Adrenal gland (tissue), 19 donors: ENCODE measurements at places on chromosomes 1 and 21. TPM values are rescaled to one million over a fixed set of nuclear protein-coding genes. Genes with fewer than 3 reads are reported as not detected.

DNA sequence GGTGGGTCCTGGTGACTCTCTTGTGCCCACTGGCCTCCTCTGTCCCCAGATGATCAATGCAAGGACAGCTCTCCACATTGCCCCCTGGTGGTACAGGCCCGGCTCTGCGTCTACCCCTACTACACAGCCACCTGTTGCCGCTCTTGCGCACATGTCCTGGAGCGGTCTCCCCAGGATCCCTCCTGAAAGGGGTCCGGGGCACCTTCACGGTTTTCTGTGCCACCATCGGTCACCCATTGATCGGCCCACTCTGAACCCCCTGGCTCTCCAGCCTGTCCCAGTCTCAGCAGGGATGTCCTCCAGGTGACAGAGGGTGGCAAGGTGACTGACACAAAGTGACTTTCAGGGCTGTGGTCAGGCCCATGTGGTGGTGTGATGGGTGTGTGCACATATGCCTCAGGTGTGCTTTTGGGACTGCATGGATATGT, 10.8 kb downstream of the ADAMTSL4 start:
- peak; percentile 85 for DNase-seq

DNA sequence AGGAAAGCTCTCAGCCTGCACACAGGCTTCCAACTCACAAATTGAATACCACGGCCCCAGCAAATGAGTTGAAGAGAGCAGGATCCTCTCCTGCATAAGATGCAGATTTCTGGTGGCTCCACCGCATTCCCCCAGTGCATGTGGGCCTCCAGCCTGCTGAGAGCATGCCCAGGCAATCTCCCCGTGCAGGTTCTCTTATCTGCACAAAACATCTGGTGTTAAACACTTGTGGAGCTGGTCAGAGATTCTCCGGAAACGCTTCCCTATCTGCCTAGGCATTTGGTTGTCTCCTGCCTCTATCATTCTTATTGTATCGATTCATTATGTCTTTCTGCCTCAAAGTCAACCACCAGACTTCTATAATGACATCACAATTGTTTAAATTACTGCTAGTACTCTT, 1349.0 kb upstream of the B3GALT2 start:
- DNase-seq = no peak

SPAG17 gene
- 1.8 TPM for polyA plus RNA-seq

- no peak for DNase-seq
Observed at GRCh38 chr1:208222376-208223126, 21.6 kb downstream of the PLXNA2 start.

GRCh38 chr21:42039911-42040351, 29.8 kb upstream of the ZBTB21 start:
- peak; percentile 61 for DNase-seq

- DNase-seq = no peak
Observed at GRCh38 chr1:173445164-173445563, 32.0 kb upstream of the PRDX6 start.

OR2L3 gene
- not detected for polyA plus RNA-seq

DNA sequence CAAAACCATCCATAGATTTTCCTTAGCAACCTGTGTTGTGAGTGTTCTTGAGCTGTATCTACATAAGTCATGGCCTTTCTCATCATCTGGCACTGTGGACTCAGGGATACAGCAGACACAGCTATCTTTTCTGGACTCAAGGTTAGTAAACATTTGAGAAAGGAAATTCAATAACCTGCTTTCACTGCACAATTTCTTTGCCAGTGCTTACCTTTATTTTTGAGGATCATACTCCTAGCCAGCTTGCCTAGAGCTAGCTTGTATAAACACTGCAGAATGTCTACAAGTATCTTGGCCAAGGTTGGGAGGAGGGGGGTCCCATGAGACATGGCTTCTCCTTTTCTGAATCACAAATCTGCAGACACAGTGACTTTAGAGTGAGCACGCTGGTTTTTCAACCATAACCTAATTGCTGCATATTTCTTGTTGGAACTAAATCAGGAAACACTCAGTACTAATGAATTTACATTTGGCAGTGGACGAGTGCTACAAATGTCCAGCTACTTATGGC, 27.2 kb downstream of the ADAMTS5 start:
- DNase-seq = no peak

DNA sequence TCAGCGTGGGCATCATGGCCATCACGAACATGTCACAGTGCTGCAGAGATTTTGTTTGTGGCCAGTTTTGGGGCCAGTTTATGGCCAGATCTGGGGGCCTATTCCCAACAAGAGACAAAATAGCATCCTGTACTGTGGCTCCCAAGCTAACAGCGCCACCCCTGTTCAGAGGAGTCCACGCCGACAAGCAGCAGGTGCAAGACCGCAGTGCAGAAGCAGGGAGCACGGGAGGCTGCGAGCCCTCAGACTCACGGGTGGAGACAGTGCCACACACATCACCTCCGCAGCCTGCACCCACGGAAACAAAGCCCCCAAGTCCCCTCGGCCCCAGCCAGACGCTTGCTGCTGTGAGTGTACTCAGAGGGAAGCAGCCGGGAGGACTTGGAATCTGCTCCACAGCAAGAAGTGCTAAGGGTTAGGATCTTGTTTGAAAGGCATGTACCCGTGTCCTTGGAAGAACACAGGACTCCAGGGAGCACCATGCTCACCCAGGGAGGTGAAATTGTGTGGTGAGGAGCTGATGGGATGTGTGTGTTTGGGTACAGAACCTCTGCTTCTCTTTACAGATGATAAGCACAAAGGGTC, 7.1 kb downstream of the TCP10L start:
- DNase-seq = no peak

IQCC gene
- polyA plus RNA-seq = 3.6 TPM

YIPF1 gene
- 55.2 TPM for polyA plus RNA-seq

MYBPH gene
- not detected for polyA plus RNA-seq

GRCh38 chr1:10340930-10341590, 57.8 kb upstream of the PGD start:
- DNase-seq = no peak

SYNJ1 gene
- 9.7 TPM for polyA plus RNA-seq

DNA sequence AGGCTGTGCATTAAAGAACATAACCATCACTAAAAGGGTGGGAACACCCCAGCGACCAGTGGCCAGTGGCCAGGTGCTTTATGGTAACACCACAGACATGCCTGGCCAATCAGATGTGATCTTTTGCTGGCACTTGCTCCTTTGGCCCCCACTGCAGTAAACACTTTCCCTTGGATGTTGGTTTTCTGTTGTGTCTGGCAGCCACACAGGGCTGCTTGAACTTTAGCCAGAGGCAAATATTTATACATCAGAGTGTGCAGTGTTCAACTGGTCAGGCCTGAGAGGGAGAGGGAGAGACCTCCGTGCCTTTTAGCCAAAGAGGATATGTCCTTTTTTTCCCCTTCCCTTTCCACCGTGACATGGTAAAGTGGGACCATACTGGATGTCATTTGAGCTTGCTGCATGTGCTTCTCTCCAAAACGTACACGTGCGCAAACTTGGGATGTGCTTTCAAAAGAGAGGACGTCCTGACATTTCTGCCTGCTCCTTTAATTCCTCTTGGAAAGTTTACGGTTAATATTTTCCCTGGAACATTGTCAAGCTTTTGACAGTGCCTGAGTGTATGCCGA, 101.2 kb downstream of the NFIA start:
- no peak for DNase-seq

LRRC3 gene
- 1.9 TPM for polyA plus RNA-seq

GRCh38 chr1:59266180-59266926, 30.5 kb upstream of the FGGY start:
- no peak for DNase-seq

DNA sequence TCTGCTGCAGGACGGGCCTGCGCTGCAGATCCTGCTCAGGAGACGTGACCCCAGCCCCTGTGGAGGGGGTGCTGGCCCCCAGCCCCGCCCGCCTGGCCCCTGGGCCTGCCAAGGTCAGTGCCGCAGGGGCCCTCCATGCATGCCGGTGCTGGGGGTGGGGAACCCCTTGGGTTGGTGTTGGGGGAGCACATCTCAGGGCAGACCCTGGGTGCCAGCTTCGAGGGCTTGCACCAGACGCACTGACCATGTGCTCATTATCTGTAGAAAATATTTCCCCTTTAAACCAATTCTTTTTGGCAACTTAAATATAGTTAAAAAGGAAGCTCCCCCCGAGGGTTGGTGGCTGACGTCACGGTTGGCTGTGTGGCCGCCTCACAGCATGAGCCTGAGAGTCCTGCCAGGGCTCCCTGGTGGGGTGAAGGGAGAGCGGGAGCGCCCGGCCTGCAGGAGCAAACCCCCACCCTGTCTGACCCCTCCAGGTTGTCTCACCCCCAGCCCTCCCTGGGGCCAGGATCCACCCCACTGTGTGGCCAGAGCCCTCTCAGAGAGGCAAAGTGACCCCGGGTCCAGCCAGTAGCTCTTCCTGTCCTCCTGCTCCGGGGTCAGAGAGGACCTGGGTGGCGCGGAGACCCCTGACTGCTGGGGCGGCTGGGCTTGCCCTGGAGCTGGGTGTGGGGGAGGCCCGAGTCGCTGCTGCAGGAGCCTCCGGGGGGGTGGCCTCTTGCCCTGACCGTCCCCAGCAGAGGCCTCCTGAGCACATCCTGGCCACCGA, 5.3 kb upstream of the PFKL start:
- DNase-seq = no peak

PTGS2 gene
- 13.6 TPM for polyA plus RNA-seq

- DNase-seq = no peak
Observed at GRCh38 chr1:10209590-10209904, 823 bp upstream of the KIF1B start.

GRCh38 chr1:238955934-238956333, 430.4 kb upstream of the CHRM3 start:
- DNase-seq = no peak

DNA sequence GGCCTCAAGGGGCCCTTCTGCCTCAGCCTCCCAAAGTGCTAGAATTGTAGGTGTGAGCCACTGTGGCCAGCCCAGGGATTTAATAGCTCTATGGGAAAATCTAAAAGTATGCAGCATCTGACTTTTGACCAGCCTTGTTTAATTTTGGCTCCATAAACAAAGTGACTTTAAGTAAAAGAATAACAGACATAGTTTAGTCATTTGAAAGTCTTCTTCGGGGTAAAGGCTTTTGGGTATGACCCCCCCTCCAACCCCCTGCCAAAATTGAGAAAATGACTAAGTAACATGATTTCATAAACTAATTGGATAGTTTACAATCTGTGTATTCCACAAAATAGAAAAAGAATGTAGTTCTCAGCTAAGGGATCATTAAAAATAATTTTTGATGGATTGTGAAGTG, 17.0 kb downstream of the GPBP1L1 start:
- DNase-seq = no peak

DNA sequence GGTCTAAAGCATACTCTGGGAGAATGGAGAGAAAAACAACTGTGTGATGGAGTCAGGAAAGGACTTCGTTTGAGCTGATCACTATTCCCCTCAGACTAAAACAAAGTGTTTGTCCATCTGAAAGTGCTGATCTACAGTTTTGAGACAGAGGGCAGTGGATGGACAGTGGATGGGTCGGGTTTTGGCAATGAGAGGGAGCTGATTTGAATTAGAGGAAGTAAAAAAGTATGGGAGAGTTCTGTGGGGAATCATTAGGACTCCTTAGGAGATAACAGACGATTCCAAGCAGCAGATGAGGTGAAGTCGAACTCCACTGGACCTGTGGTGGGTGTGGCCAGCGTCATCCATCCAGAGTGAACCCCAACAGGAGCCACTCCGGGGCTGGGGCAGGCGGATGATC, 62.3 kb downstream of the PTGS2 start:
- DNase-seq = peak; percentile 27

- DNase-seq = no peak
Observed at GRCh38 chr1:166140251-166140650, 26.6 kb downstream of the FAM78B start.

GRCh38 chr1:6646499-6647148, 22.0 kb downstream of the THAP3 start:
- no peak for DNase-seq

AMY1C gene
- polyA plus RNA-seq = not detected

DNA sequence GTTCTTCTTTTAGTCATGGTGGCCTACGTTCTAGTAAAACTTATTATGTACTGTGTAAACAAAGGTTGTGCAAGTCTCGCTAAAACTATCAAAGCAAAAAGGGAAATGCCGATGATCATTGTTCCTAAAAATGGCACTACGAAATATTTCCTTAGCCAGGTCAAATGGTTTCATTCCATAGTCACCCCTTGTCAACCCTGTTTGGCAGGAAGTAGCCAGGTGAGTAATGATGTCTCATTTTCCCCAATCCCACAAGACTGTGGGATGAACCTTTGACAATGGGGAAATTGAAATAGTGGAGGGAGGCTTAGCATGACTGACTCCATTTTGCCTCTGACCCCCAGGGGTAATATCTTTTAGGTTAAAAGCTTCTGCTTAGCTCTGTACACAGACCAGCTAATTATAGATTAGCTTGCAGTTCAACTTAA, 5.6 kb upstream of the REN start:
- DNase-seq = no peak

KRTAP27-1 gene
- polyA plus RNA-seq = not detected

DNA sequence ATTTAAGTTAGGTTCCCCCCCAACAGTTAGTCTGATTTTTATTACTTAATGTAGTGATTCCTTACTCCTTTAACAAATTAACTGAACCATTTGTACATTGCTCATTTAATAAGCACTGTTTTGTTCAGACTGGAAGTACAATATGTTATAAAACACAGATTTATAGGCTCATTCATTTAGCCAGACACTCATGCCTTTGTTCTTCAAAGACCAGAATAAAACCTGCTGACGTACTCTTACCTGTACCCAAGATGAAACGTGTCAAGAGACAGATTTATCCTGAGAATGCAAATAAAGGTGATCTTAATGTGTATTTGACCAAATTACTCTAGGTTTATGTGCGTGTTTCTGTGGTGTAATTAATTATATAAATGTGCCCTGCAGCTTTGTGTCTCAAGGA, 92.8 kb downstream of the INTS7 start:
- no peak for DNase-seq

GABRD gene
- polyA plus RNA-seq = 5.2 TPM

DNA sequence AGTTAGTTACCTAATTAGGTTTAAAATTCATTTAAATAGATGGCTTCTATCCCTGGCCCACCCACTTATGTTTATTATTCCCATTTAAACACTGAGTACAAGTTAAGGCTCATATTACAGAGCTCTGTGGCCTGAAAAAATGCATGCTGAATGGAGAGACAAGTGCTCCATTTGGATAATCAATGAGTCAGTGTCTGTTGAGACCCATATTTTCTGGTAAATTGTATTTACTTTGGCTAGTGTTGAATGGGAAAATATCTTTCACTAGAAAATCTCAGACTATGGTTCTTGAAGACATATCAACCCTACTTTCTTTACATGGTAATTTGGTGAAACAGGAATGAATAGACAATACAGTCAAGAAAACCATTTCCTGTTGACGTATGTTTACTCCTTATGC, 356.0 kb downstream of the S1PR1 start:
- no peak for DNase-seq

DNA sequence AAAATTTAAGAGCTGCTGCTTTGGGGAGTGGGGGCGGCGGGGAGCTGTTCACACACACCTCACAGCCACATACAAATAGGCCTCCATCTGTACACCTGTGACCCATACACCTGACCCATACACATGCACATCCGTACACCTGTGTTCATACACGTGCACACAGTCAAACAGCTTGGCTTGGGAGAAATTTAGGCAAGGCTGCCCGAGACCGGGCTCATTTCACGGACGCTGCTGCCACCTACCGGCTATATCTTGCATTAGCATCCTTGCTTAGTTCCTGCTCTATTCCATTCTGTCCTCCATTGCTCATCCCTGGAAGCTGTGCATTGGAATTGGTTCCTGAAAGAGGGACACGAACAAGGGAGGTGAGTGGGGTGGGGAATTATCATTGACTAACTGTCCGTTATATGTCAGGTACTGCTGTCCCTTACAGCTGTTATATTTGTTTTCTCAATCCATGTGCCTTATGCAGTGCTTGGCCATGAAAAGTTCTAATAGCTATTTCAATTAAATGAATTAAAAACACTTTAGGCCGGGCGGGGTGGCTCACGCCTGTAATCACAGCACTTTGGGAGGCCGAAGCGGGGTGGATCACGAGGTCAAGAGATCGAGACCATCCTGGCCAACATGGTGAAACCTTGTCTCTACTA, 37.1 kb upstream of the EPB41 start:
- DNase-seq = peak; percentile 73
